Activated CD4-positive, alpha-beta T cell treated with anti-CD3 and anti-CD28 coated beads, Interleukin-2, amount 50 U/mL, for 4 hours (primary cell): ENCODE measurements at places on chromosomes 7 and 10.

GRCh38 chr7:44149571-44150465 lies 8.7 kb upstream of the MYL7 start:
- DNase-seq = no peak

- no peak for DNase-seq
Measured at GRCh38 chr10:980468-981093, 7.7 kb upstream of the GTPBP4 start.

- DNase-seq = peak; percentile 13
Measured at GRCh38 chr10:60646966-60647796, 131.1 kb upstream of the CDK1 start.

GRCh38 chr7:71984348-71984747 lies 427.8 kb downstream of the CALN1 start:
- DNase-seq = no peak

- DNase-seq = no peak
Measured at GRCh38 chr10:28595613-28596012, 62.7 kb downstream of the WAC start.

GRCh38 chr7:47327346-47327697 lies 254.6 kb downstream of the TNS3 start:
- no peak for DNase-seq

- DNase-seq = no peak
Measured at GRCh38 chr10:13969792-13970140, 361.0 kb downstream of the FRMD4A start.

- DNase-seq = no peak
Measured at GRCh38 chr7:2922348-2922691, 78.2 kb upstream of the GNA12 start.

- no peak for DNase-seq
Measured at GRCh38 chr10:27373566-27374160, 130.4 kb upstream of the RAB18 start.

DNA sequence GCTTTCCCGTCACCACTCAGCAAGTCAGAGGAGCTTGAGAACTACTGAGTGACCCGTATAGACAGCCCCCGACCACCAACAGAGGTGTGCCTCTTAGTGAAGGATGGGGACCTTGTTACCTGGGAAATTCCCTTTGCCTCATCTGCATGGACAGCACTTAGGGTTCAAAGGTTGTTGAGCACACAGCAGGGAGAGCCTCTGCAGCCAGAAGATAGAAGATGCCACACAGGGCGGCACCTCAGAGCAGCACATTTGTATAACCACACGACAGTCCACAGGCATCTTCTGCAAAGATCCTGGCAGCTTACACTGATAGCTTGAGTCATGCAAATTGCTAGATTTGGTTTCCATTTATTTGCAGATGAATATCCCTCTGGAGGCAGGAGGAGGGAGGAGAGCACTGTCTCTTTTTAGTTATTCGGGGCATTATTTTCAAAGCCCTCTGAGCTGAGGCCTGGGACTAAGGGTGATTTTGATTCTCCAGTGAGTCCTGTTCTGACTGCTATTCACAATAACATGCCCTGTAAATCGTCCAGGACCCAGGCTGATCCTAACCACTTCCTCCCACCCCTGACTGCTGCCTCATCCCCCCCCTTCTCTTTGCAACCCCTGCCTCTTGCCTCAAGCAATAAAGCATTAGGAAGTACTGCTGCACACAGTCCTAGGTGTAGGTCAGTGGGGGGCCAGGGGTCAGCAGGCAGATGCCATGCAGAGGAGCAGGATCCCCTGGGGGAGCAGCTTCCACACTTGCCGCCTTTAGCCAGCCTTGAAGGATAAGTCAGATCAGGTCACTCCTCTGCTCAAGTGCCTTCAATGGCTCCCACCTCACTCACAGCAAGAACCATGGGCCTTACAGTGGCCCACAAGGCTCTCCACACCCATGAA lies 24.6 kb upstream of the INMT start:
- peak; percentile 21 for DNase-seq

DNA sequence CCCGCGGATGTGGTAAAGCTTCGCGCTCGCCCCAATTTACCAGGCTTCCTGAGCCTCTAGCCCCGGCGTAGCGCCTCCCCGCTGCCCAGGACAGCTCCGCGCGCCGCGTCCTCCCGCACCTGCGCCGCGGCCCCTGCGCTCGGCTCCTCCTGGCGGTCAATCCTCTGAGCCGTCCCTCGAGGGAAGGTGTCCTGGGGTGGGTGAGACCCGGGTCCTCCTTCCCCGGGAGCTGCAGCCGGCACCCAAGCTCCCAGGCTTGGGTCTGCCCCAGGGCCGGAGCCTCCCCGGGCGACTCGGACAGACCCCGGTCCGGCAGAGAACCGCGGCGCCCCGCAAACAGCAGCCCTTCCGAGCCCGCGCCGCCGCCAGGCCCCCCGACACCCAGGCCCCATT lies 512 bp downstream of the OSBPL3 start:
- DNase-seq = peak; percentile 73

- no peak for DNase-seq
Measured at GRCh38 chr7:43880596-43880995, 11.3 kb upstream of the MRPS24 start.

DNA sequence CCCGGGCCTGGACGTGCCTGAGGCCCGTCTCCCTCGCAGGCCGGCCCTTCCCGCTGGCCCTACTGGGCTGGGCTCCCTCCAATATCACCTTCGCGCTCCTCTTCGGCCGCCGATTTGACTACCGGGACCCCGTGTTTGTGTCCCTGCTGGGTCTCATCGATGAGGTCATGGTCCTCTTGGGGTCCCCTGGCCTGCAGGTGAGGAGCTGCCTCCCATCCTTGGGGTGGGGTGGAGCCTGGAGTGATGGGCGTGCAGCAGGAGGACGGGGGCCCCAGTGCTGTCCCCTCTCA lies 2.1 kb downstream of the CYP2W1 start:
- no peak for DNase-seq

GRCh38 chr7:28161331-28161730 lies 19.3 kb downstream of the JAZF1 start:
- no peak for DNase-seq

DNA sequence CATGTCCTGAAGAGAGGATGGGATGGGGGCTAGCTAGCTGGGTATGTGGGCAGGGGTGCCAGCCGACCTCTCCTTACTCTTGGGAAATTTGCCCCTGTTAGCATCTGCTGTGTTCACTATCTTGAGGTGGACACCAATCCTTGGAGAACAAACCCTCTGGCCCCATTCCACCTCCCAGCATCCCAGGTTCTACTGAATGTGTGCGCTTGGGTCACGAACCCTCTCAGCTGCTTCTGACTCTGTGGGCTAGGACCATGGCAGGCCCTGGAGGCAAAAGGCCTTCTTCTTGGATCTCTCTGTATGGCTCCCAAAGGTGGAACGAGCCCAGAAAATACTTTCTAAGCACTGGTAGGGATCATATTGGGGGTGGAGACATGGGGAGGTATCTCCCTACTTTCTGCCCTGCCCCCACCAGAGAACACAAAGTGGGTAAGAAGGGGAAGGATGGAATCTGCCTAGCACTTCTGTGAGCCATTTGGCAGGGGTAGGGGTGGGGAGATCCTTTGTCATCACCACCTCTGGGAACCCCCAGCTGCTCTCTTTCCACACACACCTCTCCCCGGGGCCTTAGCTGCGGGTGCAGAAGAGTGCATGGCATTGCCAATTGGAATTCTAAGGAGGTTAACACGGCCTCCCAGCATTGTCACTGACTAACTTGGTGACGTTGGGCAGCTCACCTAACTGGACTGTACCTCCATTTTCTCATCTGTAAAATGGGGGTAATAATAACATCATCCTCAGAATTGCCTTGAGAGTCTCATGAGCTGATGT lies 7.7 kb downstream of the UNC5B start:
- DNase-seq = no peak

DNA sequence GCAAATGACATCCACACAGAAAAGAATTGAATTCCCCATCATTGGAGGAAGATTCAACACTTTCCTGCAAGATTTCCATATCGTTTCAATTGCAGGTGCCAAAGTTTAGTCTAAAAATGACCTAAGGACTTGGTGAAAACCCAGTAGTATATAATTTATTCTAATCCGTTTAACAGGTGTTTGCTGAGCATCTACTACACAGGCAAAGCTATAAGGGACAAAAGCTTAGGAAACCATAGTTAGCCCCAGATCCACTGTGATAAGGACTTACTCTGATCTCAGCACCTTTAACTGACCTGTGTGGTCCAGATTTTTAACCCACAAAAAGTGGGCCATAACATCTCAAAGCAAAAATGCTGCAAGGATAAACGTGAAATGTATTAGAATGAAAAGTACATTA lies 19.1 kb downstream of the UBE2H start:
- DNase-seq = no peak

- no peak for DNase-seq
Measured at GRCh38 chr10:59700709-59701108, 8.9 kb downstream of the SLC16A9 start.
